ENCODE measurements at places on chromosomes 1 and 21. TPM values are rescaled to one million over a fixed set of nuclear protein-coding genes. Genes with fewer than 3 reads are reported as not detected.

SH2D1B gene
- 0.17 TPM for total RNA-seq

NEGR1 gene
- total RNA-seq = 21.4 TPM

LCE2A gene
- total RNA-seq = not detected

VCAM1 gene
- 80.2 TPM for total RNA-seq
